ENCODE measurements at places on chromosomes 2 and 18. TPM values are rescaled to one million over a fixed set of nuclear protein-coding genes. Genes with fewer than 3 reads are reported as not detected.

DNA sequence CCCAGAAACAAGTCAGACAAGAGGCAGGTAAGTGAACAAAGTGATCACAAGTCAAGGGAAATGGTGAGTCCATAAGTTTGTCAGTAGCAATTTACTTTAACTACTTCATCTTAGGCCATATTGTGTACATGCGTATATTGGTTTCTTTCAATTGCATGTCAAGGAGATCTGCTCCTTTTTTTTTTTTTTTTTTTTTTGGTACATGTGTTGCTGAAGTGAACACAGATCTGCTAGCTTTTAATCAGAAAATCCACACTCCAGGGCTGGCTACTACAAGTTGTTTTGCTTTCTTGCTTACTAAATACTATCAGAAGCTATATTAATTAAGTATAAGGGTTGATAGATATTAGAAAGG, 985.1 kb downstream of the TSN start:
- DNase-seq, result no peak

DNA sequence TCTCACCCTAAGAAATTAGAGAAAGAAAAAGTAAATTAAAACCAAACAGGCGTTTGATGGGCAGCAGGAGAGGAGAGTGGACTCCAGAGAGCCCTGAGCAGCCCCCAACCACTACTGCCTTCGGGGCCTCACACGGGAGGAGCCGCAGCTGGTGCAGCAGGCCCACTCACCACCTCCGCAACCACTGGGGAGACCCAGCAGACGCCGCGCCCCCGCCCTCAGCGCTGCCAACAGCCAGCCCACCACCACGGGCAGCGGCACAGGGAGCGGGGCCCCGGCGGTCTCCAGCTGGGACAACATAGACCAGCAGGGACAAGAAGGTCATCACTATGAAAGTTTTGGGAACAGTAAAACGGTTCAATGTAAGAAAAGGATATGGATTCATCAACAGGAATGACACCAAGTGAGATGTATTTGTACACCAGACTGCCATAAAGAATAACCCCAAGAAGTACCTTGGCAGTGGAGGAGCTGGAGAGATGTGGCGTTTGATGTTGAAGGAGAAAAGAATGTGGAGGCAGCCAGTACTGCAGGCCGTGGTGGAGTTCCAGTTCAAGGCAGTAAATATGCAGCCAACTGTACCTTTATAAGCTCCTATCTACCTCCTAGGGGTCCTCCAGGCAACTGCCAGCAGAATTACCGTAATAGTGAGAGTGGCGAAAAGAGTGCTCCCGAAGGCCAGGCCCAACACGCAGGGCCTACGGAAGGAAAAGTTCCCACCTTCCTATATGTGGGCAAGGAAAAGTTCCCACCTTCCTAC, 76.5 kb downstream of the OLA1 start:
- DNase-seq, result no peak

The RAB27B gene
- total RNA-seq, result 0.60 TPM

DNA sequence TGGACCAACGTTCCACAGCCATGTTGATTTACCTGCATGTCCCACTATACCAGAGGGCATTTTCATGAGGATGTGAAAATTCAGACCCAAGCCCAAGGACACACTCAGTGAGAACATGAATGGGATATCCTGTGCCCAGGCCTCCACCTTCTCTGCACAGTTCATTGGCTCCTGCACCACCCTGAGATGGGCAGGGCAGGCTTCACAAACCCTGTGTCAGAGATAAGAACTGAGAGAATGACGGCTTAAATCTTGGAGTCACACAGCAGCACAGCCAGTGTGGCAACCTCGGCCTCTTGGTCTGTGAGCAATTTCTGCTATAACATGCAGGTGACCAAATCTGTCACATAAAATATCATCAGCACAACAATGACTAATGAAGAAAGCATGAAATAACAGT, 71.9 kb downstream of the UXS1 start:
- DNase-seq, result no peak

DNA sequence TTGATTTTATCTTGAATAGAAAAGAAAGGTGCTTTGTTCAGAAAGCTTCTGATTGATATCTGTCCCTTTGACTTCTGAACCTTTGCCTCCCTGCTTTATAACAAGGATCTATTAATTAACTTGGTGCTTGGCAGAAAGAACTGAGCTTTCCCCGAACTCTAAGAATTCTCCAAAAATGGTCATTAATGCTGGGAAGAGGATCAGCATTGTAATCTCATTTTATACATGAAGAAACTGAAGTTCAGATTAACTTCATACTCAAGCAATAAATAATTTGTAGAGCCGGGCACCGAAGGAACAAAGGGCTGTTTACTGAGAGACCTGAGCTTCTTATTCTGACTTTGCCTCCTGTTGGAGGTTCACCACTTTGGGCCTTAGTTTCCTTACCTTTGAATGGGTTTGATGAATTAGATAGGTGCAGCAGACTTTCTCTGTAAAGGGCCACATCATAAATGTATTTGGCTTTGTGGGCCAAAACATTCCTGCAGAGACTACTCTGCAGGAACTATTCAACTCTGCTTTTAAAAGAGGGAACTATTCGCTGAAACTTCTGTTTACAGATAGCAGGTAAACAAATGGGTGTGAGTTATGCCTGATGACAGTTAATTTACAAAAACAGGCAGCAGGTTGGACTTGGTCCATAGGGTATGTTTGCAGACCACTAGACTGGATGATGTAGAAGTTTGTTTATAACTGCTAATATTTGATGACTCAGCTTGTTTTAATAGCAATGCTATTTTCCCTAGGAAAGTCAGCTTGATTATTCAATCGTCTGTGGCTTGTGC, 272.9 kb downstream of the TGIF1 start:
- no peak for DNase-seq

Measured in H1 (cell line).